ENCODE measurements at places on chromosomes 13 and 19.
A peak's percentile ranks its signal among the peaks of the same experiment; 100 is the strongest.

- no peak for DNase-seq
Measured at GRCh38 chr13:109271555-109272541, 514.5 kb downstream of the IRS2 start.

DNA sequence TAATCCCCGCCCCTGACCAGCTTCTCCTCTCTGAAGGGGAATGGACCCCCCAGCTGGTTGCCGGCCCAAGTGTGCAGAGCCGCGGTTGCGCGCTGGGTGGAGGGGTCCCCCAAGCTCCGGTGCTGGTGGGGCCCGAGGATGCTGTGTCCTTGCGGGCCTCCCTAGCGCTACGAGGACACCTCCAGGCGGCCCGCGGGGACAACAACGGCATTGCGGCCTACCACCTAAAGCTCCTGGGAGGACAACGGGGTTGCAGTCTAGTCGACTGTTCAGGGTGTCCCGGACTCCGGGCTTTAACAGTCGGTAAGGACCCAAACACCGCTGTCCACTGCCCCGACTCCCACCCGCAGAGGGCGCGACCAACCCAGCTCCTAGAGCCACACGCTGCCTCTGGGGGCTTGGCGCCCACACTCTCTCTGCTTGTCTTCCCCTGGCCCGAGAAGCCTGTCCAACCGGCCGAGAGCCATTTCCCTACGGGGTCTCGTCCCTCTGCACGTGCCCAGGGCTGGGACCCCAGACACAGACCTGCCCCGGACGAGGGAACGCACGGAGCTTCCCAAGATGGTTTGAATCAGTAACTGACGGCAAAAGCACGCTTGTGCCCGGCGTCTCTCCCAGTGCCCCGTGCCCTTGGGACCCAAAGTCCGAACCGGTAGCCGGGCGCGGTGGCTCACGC, 927 bp upstream of the SDHAF1 start:
- no peak for DNase-seq

DNA sequence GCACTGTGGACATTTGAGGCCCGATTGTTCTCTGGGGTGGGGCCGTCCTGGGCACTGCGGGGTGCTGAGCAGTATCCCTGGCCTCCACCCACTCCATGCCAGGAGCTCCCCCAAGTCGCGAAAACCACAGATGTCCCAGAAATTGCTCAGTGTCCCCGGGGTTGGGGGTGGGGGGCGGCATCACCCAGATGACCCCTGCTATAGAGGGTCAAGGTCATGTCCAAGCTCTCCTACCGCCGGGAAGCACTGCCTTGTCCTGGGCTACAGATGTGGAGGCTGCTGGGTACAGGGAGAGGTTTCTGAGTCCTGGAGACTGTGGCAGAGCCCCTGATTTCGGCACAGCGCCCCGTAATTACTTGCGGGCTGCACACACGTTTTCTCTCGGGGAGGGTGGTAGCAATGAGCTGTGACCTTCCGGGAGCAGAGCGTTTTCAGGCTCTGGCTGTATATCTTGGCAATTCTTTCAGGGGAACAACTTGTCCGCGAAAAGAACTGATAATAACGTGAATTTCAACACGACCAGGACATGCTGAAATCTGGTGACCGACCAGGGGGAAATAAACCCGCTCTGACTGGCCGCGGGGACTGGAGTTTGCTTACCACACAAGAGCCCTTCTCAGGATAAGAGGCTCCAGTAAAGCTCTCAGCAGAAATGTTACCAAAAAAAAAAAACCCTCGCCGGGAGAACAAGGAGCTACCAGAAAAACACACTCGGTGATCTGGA, 68.1 kb downstream of the GNG7 start:
- no peak for DNase-seq

DNA sequence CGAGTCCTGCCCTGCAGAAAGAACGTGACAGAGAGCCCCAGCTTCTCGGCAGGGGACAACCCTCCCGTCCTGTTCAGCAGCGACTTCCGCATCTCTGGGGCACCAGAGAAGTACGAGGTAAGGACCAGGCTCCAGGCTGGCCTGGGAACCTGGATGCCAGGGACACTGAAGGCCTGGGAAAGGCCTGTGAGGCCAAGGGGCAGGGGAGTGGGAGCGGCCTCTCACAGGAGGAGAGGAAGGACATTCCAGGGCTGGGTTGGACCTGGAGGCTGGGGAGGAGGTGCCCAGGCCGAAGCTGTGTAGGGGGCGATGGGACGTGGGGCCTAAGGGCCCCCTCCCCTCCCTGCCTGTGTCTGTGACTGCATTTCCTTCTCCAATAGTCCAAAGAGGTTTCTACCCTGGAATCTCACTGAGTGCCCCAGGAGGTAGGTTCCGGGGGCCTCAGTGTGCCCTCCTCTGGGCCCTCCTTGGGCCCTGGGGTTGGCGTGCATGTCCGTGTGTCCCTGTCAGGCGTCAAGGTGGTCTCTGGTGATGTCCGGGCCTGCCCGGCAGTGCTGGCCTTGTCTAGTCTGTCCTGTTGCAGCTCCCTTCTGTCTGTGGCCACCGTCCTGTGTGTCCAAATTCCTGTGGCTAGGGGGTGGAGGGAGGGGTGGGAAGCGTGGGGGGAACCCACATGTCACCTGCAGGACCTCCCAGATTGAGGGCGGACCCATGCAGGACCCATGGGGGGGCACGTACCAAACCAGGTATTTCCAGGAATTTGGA, 16.9 kb upstream of the CD22 start:
- DNase-seq = no peak

GRCh38 chr13:113548171-113548641, 36.3 kb upstream of the TFDP1 start:
- no peak for DNase-seq

DNA sequence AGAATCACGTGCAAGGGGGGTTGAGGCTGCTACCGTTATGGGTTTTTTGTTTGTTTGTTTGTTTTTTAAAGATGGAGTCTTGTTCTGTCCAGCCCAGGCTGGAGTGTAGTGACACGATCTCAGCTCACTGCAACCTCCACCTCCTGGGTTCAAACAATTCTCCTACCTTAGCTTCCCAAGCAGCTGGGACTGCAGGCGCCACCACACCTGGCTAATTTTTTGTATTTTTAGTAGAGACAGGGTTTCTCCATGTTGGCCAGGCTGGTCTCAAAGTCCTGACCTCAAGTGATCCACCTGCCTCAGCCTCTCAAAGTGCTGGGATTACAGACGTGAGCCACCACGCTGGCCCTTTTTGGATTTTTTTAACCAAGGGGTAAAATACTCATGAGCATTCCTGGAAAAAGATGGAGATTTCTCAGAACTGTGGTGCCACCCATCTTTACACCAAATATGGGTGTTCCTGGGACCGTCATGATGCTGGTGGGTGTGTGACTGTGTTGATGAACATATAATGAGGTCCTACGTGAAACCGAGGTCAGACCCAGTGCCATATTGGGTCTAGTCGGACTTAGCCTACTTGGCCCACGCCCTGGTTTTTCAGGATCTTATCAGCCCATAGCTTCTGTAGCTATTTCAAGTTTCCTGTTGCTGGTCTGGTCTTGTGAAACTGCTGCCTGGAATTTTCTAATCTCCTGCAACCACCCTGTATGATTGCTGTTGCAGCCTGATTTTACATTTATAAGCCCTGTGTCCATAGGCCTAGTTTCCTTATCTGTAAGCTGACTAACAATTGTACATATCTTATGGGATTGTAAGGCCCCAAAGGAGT, 6.2 kb downstream of the PPP1R15A start:
- DNase-seq = no peak

DNA sequence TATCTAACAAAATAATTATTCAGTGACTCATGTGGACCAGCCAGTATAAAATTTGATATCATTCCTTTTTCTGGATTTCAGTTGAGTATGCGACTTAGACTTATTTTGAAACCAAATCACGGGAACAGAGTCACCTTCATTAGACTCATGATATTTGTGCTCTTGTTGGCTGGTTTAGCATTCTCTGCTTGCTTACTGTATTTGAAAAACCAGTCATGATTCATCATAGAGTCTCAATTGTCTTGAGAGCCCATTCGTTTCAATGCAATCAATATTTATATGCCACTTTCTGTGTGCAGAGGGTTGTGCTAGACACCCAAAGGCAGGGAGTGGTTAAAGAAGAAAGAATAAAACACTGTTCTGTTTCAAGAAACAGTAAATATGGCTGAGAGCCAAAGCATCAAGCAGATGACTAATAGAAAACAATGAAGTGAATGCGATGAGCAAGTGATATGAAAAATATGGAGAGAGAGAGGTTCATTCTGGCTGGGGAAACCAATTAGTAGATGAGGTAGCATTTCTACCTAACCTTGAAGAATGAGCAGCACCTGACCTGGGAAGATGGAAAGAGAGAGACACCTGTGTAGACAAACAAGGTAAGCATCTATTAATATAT, 99.6 kb upstream of the MBNL2 start:
- DNase-seq = peak; percentile 27

All from NCI-H2171 treated with DMSO at 0.1 percent for 48 hours (cell line).